NCI-H226 (cell line): ENCODE measurements at places on chromosomes 6 and 20.

GRCh38 chr6:16800942-16801341, 39.7 kb upstream of the ATXN1 start:
- DNase-seq = no peak

GRCh38 chr6:56807989-56808337, 146.9 kb upstream of the BEND6 start:
- DNase-seq = peak; percentile 49

DNA sequence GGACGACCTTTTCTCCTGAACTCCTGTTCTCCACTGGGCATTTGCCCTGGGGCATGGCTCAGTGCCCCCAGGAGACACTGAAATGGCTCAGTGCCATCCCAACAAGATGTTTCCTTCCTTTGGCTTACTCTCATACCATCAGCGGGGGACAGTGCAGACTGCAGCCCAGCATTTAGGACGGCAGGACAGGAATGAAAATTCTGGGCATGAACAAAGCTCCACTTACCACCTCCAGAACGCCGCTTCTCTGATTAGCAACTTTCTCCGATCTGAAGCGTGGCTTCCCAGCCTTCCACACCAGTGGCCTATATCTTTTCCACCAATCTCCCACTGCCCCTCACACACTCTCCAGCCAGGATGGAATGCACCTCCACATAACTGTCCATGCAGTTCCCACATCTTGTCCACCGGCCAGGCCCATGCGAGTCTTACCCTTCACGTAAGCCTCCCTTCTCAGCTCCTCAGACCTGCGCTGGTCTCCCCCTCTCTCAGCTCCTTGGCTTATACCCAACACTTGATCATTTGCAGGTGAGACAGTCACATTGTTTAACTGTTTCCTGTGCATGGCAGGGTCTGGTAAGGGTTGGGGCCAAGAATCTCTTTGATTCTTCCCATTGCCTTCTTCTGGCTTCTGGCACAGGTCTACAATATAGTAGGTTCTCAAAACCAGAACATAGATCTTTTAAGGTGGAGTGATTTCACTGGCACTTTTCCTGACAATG, 114.5 kb downstream of the FYN start:
- DNase-seq = no peak

- peak; percentile 12 for DNase-seq
Observed at GRCh38 chr6:163170294-163170883, 244.1 kb upstream of the QKI start.

- no peak for DNase-seq
Observed at GRCh38 chr6:118663993-118664985, 12.9 kb upstream of the CEP85L start.

- DNase-seq = no peak
Observed at GRCh38 chr6:165219629-165220028, 89.8 kb downstream of the C6orf118 start.

- no peak for DNase-seq
Observed at GRCh38 chr6:165826487-165827189, 163.6 kb upstream of the PDE10A start.
